ENCODE measurements at places on chromosomes 16 and 17.

DNA sequence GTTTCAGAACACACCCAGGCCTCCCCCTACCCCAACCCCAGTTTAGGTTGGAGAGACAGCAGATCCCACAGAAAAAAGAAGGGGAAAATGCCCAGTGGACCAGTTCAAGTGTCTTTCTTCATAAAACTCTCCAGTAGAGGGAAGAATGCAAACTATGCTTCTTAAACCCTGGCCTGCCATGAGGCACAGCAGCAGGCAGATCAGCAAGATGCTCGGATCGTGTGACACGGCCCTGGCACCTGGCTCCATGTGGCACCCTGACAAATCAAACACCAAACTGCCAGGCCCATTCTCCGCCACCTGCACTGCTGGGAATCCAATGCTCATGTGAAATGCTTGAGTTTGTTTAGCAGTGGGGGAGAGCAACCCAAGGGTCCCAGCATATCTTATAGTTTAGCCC lies 166.8 kb downstream of the SOX9 start:
- no peak for DNase-seq

- DNase-seq = no peak
These were observed 21.3 kb downstream of the COX4I1 start for GRCh38 chr16:85820604-85821372.

GRCh38 chr16:81530296-81530721 lies 85.7 kb downstream of the CMIP start:
- DNase-seq = no peak

DNA sequence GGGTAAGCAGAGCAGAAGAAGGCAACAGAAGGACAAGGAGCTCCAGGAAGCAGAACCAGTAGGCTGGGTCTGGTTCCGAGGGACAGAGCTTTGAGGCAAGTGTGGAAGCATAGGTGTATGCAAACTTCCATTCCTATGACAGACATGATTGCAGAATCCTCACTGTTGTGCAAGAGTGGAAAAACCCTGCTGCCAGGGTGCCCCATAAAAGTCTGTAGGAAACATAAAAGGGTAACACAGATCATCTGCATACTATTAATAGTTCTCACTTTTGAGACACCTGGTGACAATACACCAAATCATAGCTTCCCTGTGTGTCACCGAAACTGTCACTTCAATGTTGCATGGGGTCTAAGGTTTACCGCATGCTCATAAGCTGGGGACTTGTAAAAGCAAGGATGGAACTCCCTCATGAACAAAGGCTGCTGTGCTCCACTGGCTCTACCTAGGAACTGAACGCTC lies 39.7 kb downstream of the ARHGAP17 start:
- no peak for DNase-seq

DNA sequence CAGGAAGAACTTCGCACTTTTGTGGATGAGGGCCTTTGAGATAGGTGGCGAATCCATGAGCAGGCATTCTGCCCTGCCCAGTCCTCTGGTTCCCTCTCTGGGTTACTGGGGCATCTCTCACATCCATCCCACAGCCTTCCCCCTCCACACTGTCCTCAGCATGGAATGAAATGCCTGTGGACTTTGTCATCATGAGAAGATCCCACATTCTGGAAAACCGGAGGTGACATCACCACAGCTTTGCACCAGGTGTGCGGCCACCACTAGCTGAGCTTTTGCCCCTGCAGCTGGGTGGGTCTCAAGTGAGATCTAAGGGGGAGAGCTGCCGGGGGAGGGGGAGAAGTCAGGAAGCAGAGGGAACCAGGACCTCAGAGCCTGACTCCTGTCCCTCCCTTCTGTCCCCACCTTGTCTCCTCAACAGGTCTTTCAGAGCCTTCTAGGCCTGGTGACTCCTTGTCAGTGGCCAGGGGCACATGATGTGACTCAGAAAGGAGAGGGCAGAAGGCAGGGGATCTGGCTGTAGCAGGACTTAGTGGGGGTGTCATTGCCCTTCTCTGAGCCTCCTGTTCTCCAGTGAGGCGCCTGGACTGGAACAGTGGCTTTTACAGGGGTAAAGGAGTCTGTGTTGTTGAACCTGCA lies 40.0 kb upstream of the DLX4 start:
- DNase-seq = no peak

All from kidney capillary endothelial cell (primary cell).